ENCODE measurements at places on chromosomes 11 and 22.

- DNase-seq: no peak
These were observed 9.4 kb upstream of the OR52H1 start for GRCh38 chr11:5557751-5558150.

DNA sequence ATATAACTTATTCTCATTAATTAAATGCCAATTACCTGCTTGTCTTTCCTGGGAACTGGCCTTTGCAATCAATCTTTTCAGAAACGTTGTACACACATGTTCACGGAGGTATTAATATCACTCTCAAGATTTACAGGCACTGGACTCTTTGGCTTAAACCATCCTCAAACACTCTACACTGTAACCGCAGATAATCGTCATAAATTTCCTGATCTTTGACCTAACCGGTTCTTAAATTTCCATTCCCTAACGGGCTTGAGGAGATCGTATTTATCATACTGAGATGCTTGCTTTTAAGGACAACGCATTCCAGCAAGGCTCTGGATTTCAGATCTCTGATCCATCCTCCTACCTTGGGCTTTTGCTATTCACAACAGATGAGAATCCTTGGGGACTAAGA lies 72.8 kb downstream of the ARL14EP start:
- no peak for DNase-seq

DNA sequence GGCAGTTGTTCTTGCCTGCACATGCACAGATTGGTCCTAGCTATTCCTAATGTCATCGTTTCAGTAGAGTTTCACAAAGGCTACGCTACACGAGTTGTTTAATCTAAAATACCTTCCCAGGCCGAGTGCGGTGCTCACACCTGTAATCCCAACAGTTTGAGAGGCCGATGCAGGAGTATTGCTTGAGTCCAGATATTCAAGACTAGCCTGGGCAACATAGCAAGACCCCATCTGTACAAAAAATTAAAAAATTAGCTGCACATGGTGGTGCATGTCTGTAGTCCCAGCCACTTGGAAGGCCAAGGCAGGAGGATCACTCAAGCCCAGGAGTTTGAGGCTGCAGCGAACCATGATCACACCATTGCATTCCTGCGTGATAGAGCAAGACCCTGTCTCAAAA lies 56.2 kb downstream of the TNRC6B start:
- no peak for DNase-seq

DNA sequence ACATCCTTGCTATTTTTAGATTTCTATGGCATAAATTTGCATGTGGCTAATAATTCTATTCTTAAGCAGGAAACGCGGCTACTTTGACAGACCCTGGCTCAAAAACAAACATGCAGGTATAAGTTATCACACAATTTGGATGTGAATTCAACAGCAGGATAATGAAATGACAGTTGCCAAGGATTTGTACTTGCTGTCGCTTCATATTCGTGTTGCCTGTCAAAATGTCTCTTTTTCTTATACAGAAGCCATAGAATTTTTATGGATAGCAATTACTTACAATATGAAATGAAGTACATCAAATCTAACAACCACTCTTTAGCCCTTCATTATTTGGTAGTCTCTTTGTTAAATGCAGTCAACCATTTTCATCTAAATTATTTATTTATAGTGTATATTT lies 46.4 kb downstream of the DCDC1 start:
- no peak for DNase-seq

GRCh38 chr11:11142430-11142829 lies 210.6 kb downstream of the CSNK2A3 start:
- no peak for DNase-seq

GRCh38 chr11:101436511-101437142 lies 147.2 kb downstream of the TRPC6 start:
- no peak for DNase-seq

GRCh38 chr11:77819921-77820564 lies 479 bp downstream of the RSF1 start:
- DNase-seq: peak; percentile 2

- DNase-seq: no peak
These were observed 33.4 kb downstream of the PGR start for GRCh38 chr11:101096036-101096704.

GRCh38 chr11:87870086-87870485 lies 305.2 kb downstream of the RAB38 start:
- no peak for DNase-seq

- DNase-seq: no peak
These were observed 498 bp downstream of the C2CD2L start for GRCh38 chr11:119107538-119108145.

GRCh38 chr22:21624880-21625791 lies 4.7 kb downstream of the YDJC start:
- DNase-seq: no peak

GRCh38 chr11:112770487-112770886 lies 190.7 kb upstream of the NCAM1 start:
- DNase-seq: no peak

DNA sequence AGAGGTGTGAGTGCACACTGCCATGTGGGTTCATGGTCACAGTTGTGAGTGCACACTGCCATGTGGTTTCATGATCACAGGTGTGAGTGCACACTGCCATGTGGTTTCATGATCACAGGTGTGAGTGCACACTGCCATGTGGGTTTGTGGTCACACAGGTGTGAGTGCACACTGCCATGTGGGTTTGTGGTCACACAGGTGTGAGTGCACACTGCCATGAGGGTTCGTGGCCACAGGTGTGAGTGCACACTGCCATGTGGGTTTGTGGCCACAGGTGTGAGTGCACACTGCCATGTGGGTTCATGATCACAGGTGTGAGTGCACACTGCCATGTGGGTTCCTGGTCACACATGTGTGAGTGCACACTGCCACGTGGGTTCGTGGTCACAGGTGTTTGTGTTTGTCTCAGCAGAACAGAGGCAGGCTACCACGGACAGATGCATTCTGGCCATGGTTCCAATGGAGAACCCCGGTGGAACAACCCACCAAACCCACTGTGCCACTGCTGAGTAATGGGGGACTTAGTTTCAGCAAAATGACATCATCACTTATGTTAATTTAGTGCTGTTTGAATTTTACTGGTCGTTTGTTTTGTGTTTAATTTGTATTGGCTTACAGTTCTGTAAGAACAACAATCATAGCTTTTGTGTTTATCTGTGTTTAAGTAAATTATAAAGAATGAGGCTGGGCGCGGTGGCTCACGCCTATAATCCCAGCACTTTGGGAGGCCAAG lies 57.2 kb downstream of the RPS6KA4 start:
- DNase-seq: no peak

- no peak for DNase-seq
These were observed 28.4 kb upstream of the RAPSN start for GRCh38 chr11:47477323-47477722.

GRCh38 chr11:119474682-119475596 lies 52.0 kb upstream of the THY1 start:
- DNase-seq: no peak

GRCh38 chr11:3836903-3837302 lies 3.9 kb downstream of the RHOG start:
- DNase-seq: peak; percentile 49

- DNase-seq: peak; percentile 30
These were observed 7.0 kb upstream of the L3MBTL2 start for GRCh38 chr22:41198027-41198580.

DNA sequence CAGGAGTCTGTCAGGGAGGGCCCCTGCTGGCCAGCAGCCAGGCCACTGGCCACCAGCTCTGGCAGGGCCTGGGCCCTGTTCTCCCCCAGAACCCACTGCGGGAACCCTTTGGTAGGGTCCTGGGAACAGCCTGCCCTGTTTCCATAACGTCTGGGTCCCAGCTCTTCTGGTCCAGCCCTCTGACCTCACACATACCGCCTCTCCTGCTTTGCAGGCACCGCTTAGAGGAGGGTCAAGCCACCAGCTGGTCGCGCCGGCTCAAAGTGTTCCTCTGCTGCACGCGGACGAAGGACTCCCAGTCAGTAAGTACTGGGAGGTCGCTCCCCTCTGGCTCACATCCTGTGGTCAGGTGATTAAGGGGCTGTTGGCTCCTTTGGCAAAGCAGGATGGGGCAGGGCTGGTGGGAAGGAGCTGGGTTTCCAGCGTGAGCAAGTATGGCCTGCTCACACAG lies 26.6 kb upstream of the MYRF start:
- no peak for DNase-seq

DNA sequence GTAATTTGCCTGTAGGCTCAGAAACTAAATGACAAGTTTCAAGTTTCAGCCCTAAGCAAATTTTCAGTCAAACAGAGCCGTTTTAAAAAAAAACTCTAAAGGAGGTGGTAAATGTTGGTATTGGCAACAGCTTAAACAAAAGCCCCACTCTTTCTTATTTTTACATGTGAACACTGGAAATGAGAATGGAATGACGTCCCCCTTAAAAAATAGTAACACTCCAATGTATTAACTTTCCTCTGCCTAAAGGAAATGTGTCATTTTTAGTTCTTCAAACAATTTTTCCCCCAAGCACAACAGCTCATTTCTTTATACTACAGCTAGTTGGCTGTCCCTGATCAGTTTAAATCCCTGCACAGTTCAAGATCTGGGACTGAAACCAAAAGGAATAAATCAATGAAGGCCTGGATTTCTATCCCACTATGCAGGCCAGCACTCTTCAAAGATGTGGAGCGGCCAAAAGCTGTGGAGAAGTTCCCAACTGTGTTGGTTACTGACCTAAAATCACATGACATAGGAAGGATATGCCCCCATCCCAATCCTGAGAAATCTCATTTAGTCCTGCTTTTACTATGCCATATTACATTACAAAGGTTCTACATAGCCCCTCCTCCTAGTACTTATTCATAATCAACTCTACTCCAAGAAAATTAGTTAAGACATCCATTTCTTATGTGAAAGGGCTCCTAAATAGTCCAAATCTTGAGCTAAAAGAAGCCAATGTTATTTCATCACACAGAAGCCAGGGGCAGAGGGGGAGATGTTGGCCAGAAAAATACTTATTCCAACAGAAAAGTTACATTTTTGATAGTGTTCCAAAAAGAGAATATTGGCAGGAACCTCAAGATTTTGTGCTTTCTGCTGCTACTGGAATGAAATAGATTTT lies 95.9 kb downstream of the CADM1 start:
- DNase-seq: no peak

DNA sequence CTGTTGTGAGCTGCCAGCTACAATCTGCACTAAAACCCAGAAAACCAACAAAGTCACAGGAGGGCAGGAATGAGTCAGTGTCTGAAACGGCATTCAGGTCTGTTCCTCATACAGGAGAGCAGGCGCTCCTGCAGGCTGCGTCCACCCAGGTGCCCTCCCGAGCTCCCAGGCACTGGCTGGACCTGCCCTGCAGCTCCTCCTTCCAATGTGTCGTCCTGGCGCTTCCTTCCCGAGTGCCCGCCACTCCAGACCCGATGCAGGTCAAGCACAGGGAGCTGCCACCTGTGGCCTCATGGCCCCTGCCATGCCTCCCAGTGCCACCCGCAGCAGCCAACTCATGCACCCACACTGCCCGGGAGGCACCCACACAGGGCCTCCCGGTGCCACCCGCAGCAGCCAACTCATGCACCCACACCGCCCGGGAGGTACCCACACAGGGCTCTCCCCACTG lies 12.0 kb downstream of the BRD1 start:
- no peak for DNase-seq

GRCh38 chr22:26643418-26644100 lies 13.8 kb upstream of the MIAT start:
- no peak for DNase-seq

DNA sequence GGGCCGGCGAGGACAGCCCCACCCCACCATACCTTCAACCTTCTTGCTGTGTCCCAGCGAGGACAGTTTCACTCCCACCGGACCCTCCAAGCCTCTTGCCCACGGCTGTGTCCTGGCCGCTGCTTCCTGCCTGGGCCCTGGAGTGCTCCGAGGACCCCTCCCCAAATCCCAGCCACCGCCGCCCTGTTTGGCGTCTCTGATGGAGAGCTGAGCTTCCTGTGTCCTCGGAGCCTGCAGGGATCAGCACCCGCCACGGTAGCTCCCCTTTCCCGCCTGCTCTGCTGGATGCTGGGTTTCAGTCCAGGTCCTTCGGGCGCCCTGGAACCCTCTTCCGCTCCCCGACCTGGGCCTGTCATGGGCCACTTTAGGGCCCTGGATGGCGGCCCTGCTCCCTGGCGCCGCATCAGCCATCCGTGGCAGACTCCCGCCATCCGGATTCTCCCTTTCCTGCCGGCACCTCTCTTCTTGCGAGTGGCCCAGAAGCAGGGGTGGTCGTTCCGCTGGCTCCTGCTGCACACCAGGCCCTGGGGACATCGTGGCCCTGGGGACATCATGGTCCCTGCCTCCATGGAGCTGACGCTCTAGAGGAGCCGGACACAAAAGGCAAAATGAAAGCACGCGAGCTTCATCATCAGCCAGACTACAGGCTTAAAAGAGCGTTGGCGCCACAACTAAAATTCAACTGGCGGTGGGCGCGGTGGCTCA lies 34.3 kb upstream of the GAL start:
- DNase-seq: no peak

- no peak for DNase-seq
These were observed 16.9 kb upstream of the ARHGAP42 start for GRCh38 chr11:100670140-100670539.

DNA sequence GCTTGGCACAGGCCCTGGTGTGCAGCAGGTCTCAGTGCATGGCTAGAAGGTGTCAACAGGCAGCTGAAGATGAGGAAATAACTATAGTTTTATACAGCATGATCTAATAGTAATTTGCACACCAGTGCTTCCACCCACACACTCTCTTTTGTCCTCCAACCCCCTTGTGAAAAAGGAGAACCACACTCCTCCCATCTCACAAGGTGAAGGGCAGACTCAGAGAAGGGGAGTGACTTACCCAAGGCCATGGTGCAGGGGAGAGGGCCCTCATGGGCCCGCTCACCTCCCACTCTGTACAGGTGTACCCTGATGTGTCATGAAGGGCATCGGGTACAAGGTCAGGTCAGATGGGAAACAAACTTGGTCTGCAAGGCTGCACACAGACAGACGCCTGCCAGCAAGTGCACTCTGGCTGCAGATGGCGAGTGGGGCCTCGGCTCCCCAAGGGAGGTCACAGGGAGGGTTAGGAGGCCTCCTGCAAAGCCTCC lies 53.4 kb downstream of the DGCR2 start:
- no peak for DNase-seq
